Spinal cord (tissue), 10 donors: ENCODE measurements at places on chromosomes 16 and 17. TPM values are rescaled to one million over a fixed set of nuclear protein-coding genes. Genes with fewer than 3 reads are reported as not detected.

Gene RCVRN
- total RNA-seq, result not detected

Gene SBK1
- total RNA-seq, result 7.7 TPM

Gene KCNJ2
- 13.0 TPM for total RNA-seq

Gene PDILT
- not detected for total RNA-seq

Gene HLF
- 35.6 TPM for total RNA-seq

Gene AKTIP
- total RNA-seq, result 61.6 TPM

Gene EPX
- total RNA-seq, result 0.11 TPM

Gene OR2C1
- 0.55 TPM for total RNA-seq

Gene TBC1D3C
- total RNA-seq, result not detected

Gene KCNH4
- 0.33 TPM for total RNA-seq

Gene PHKG2
- total RNA-seq, result 24.4 TPM

Gene KRTAP1-3
- total RNA-seq, result not detected

Gene QPRT
- 52.0 TPM for total RNA-seq

Gene GP2
- total RNA-seq, result not detected

Gene SPIRE2
- total RNA-seq, result 14.1 TPM

Gene DNAAF1
- total RNA-seq, result 2.7 TPM

Gene SNRNP25
- total RNA-seq, result 37.2 TPM

Gene LYRM1
- 36.6 TPM for total RNA-seq

Gene EFCAB13
- 7.3 TPM for total RNA-seq

Gene GP1BA
- not detected for total RNA-seq

Gene CCR7
- total RNA-seq, result 0.20 TPM

Gene TMIGD1
- not detected for total RNA-seq

Gene PMFBP1
- total RNA-seq, result 3.1 TPM

Gene CCL11
- not detected for total RNA-seq

Gene WNT9B
- total RNA-seq, result 0.99 TPM

Gene SDR42E1
- total RNA-seq, result 1.4 TPM
